RWPE2 (cell line): ENCODE measurements at places on chromosomes 2 and 18.

DNA sequence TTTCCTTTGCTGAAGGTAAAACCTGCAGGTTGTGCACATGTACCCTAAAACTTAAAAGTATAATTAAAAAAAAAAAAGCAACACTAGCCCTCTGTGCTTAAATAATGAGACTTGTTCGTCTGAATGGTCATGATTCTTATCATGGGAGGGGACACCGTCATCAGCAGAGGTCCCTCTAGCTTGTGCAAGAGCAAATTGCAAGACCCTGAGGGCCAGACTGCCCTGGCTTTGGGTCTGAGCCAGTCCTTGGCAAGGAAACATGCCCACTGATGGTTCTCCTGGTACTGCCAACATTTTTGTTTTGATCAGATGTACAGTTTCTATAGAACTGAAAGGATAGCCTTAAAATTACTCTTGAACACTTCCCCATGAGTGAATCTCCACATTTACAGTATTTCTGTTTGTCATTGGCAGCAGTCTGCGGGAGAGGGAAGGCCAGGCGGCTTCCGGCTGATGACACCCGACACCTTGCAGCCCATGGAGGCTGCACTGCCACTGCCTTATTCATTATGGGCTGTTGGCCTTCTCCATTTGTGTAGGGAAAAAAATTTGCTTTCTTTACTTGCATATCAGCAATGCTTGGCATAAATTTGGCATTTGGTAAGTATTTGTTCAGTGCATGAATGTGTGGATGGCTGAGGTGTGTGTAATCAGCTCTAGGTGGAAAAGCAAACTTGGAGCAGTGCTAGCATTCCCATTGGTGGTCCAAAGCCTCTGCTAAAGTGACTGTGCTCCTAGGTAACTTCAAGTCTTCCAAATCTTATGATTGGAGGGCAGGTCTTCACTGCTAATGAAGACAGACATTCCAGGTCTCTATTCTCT lies 161.6 kb upstream of the ALKAL2 start:
- no peak for DNase-seq

DNA sequence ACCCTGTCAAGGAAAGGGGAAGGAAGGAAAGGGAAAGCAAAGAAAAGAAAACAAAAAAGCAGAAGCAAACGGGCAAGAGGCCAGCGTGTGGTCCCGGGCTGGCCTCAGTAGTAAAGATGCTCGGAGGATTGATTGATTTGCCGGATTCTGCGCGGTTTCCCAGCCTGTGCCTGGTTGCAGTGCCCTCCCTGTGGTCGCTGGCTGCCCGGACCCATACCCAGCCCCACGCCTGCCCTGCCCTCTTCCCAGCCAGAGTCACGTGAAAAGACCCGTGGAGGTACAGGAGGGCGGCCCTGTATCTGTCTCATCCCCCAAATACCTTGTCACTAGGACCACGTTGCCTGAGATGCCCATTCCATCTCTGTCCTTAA lies 55.1 kb upstream of the IMP4 start:
- no peak for DNase-seq

GRCh38 chr2:25405611-25406295 lies 64.0 kb upstream of the DNMT3A start:
- no peak for DNase-seq

DNA sequence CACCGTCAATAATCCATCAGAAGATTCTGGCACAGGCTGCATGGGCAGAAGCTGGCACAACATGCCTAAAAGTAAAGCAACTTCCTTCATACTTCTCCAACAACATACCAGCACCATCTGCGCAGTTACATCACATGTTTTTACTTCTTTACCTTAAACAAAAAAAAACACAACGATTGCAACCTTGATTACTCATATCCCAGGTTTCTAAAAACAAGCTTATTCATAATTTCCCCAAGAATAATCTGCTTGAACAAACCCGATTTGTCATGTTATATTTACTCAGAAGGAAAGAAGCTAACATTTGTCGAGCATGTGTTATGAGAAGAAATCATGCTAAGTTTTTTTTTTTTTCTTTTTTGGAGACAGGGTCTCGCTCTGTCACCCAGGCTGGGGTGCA lies 54.7 kb downstream of the THADA start:
- no peak for DNase-seq

- DNase-seq = no peak
These were observed 24.4 kb downstream of the ZNF521 start for GRCh38 chr18:25327584-25327983.

DNA sequence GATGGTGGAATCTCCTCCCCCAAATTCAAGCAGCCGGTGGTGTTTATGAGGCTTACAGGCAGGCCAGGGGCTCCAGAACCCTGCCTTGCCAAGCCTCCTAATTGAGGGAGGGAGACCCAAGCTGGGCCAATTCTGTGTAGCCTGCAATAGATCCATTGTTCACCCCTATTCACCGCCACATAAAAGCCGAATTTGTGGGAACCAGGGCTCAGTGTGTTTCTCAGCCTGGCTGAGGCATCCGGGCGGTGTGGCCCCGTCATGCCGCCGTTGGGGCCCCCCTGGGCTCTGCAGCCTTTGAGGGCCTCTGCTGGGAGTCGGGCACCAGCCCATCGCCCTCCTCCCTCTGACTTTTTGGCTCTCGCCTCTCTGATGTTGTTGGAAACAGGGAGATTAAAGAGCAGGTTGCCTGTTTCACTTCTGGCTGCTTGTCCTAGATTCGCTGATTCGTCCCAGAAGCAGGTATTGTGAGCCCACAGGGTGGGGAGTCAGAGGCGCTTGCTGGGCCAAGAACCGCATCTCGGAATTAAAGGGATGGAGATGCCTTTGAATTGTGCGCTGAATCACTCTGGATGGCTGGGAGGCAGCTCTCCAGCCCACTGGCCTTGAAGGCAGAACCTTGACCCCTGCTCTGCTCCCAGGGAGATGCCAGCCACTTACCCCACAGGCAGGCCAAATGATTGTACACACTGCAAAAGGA lies 14.7 kb upstream of the OTOS start:
- peak; percentile 36 for DNase-seq

GRCh38 chr18:26642440-26643348 lies 94.3 kb upstream of the KCTD1 start:
- DNase-seq = no peak

GRCh38 chr2:85575739-85576138 lies 1.6 kb upstream of the VAMP8 start:
- DNase-seq = no peak

GRCh38 chr2:188785490-188785889 lies 188.7 kb upstream of the COL3A1 start:
- DNase-seq = no peak

- DNase-seq = no peak
These were observed 123.5 kb downstream of the PLEKHM3 start for GRCh38 chr2:207901829-207902228.

- no peak for DNase-seq
These were observed 700.4 kb downstream of the BCL11A start for GRCh38 chr2:59853032-59853431.

DNA sequence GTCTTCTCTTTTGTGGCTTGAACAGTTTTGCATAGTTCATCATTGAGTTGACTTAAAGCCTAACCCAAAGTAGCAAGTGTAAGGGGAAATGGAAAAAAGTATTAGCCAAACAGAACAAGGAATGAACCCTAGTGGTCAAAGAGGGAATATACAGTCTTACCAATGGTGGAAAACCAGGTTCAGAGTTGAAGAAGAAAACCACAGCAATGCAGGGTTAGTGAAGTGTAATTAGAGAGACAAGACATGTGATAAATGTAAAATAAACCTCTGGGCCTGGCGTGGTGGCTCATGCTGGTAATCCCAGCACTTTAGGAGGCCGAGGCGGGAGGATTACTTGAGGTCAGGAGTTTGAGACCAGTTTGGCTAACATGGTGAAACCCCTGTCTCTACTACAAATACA lies 2.4 kb downstream of the TTN start:
- no peak for DNase-seq
